ENCODE measurements at places on chromosomes 5 and 9. TPM values are rescaled to one million over a fixed set of nuclear protein-coding genes. Genes with fewer than 3 reads are reported as not detected.

DNA sequence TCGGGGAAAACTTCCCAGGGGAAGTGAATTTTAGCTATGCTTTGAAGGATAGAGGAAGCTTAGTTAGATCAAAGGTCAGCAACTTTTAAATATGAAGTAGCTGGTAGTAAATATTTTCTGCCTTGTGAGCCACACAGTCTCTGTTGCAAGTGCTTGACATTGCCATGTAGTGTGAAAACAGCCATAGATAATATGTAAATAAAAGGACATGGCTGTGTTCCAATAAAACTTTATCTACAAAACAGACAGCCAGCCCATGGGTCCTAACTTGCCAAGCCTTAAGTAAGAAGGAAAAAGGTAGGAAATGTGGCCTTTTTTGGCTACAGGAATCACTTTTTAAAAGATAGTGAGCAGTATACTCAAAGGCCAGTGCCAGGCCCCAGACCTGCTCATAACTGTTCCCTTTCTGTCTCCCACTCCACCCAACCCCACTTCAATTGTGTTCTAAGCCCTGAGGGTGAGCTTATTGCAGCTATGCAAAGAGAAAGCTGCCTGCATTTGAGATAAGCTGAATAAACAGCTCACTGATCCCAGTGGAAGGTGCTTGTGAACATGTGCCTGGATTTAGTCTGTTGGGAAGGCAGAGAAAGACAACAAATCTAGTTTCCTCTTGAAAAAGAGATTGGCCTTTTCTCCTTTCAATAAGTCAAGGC is 113.0 kb upstream of the TRIM32 start:
- no peak for DNase-seq

- DNase-seq: peak; percentile 99
Observed at GRCh38 chr5:144812763-144813162, 642.1 kb downstream of the KCTD16 start.

- no peak for DNase-seq
Observed at GRCh38 chr5:34542818-34543217, 113.3 kb upstream of the RAI14 start.

DNA sequence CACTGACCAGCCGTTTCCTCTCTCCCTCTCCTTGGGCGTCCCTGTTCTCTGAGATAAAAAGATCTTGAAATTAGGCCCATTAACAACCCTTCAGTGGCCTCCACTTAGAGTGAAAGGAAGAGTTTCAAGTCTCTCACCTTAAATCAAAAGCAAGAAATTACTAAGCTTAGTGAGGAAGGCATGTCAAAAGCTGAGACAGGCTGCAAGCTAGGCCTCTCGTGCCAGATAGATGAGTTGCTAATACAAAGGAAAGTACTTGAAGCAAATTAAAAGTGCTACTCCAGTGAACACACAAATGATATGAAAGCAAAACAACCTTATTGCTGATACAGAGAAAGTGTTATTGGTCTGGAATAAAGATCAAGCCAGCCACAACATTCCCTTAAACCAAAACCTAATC is 331.3 kb upstream of the SEMA6A start:
- no peak for DNase-seq

GRCh38 chr5:169070413-169070812 is 230.5 kb downstream of the SLIT3 start:
- DNase-seq: no peak

GRCh38 chr9:103798620-103799019 is 295.5 kb upstream of the SMC2 start:
- DNase-seq: no peak

Gene SH2D3C
- not detected for total RNA-seq

GRCh38 chr9:19748278-19749126 is 40.3 kb downstream of the SLC24A2 start:
- no peak for DNase-seq

Gene SPINK7
- not detected for total RNA-seq

DNA sequence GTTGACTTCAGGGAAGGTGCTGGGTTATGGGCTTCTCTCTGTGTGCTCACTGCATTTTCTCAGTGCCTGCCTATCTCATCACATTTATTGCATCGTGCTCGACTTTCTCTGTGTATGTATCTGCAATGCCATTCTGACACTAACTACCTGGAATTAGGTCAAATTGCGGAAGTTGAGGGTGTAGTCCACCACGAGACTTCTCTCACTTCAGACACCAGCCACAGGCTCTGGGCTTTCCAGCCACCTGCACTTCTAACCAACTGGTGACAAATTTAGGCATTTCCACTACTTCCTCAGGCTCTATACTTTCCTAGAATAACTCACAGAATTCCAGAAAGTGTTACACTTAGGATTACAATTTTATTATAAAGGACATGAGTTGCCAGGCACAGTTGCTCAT is 188.6 kb upstream of the ZNF608 start:
- DNase-seq: no peak

DNA sequence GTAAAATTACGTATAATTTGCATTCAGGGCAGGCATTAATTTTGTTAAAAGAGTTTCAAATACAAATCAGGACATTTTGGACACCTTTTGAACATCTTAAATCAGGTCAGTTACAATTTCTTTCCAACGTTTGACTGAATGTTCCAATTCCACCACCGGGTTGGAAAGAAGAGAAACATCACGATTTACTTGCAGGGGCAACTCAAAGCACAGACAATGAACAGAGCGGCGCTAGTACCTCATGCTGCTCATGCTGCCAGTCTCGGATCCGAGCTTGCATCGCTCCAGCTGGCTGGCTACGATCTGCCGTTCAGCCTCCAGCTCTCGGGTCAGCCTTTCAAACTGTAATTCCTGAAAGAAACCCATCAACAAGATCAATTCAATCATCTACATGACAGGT is 339.5 kb downstream of the CTNND2 start:
- DNase-seq: no peak

- DNase-seq: no peak
Observed at GRCh38 chr5:165874851-165875250, 2369.4 kb downstream of the MAT2B start.

GRCh38 chr9:121841771-121842611 is 190.6 kb downstream of the DAB2IP start:
- DNase-seq: peak; percentile 44

GRCh38 chr9:93673021-93673838 is 96.8 kb downstream of the PHF2 start:
- DNase-seq: peak; percentile 3

Gene OCLN
- 0.85 TPM for total RNA-seq

Measured in HFFc6 (cell line).